ENCODE measurements at places on chromosomes 11 and 22.

GRCh38 chr11:80432057-80432456 lies 991.2 kb upstream of the TENM4 start:
- no peak for DNase-seq

DNA sequence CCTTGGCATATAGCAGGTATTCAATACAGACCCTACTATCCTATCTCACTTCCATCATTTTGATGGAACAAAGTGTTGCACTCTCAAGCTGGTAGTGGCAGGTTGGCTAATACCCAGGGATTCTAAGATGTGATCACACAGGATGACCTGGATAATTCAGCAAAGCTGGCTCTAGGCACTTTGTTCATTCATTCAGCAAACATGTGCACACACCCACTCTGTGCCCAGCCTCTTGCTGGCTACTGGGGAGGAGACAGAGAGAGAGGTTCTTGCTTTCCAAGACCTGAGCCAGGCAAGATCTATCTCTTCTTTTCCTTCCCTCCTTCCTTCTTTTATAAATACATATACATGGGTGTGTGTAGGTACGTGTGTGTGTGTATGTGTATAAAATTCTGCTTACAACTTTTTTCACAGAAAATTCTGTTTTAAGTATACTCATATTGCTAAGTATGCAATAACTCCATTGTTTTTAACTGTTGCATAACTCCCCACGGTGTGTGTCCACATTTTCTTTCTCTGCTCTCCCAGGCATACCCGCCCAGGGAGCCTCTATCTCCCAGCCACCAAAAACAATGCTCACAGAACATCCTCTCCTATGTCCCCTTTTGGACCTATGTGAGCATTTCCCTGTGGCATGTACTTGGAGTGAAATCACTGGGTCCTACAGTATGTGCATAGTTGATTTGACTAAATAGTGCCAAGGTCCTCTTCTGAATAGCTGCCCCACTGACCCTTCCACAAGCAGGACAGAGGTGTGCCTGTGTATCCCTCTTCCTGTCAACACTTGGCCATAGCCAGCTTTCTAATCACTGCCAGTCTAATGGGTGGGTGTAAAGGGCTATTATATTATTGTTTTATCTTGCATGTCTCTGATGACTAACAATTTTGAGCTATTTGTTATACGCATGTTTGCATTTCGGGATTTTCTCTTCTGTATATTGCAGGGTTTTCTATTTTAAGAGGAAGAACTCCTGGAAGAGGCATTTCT lies 27.5 kb downstream of the CLPB start:
- no peak for DNase-seq

DNA sequence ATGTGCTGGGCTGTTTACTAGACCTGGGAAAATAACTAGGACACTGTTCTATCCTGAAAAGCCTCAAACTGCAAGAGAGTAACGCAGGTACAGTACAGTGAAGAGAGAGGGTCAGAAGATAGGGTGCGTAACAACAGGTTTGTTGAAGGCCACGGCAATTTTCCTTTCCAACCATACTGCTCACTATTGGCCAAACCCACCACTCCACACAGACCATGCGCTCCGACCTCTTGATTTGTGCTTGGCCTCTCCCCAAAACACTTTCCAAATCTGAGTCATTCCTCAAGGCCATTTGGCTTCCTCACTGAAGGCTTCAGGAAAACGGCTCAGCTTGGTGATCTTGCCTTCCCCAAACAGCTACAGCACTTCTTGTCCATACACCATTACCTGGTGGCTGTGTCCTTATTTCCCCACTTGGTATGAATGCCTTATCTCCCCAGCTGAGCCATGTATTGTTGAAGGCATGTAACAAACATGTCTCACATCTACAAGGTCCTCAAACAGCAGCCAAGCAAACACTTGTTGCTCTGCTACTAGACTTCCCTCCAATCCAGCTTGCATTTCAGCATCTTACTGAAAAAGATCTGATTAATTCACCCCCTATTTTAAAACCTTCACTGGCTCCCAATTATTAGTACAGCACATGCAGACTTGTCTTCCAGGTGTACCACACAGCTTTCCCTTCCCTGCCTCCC lies 40.9 kb downstream of the TCF20 start:
- no peak for DNase-seq

GRCh38 chr11:128528294-128528693 lies 59.1 kb downstream of the ETS1 start:
- no peak for DNase-seq

DNA sequence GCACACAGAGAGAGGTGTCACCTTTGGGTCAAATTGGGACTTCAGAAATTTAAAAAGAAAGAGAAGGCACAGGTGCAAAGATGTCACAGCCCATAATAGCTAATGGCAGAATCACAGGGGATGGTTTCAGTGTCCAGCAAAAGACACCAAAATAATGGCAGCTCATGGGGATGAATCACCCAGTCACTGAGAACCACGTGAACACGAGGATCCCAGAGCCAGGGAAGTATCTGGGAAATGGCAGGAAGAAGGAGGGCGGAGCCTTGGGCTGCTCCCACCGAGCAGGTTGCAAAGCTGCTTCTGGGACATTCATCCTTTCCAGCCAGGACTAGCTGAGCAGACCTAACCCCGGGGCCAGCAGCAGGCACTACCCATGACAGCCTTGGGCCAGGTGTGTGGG lies 45.6 kb downstream of the TRMU start:
- DNase-seq, result no peak

DNA sequence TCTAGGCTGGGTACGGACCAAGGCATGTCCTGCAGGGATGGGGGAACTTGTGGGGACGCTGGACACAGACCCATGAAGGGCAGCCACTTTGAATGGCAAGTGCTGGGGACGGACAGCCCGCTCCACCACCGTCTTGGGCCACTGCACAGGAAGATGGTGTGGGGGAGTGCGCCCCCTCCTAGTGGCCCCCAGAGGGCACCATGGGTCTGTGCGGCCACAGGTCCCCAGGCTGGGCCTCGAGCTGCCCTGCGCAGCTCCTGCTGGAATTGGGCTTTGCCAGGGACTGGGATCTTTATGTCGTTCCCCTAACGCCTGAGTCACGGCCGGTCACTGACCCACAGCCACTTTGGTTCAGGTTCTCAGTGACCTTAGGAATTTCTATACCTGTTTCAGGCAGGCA lies 44.4 kb downstream of the NAT10 start:
- no peak for DNase-seq

- no peak for DNase-seq
Observed at GRCh38 chr11:14748090-14748489, 104.5 kb downstream of the PDE3B start.

- peak; percentile 81 for DNase-seq
Observed at GRCh38 chr11:72787216-72788104, 6.4 kb downstream of the STARD10 start.

DNA sequence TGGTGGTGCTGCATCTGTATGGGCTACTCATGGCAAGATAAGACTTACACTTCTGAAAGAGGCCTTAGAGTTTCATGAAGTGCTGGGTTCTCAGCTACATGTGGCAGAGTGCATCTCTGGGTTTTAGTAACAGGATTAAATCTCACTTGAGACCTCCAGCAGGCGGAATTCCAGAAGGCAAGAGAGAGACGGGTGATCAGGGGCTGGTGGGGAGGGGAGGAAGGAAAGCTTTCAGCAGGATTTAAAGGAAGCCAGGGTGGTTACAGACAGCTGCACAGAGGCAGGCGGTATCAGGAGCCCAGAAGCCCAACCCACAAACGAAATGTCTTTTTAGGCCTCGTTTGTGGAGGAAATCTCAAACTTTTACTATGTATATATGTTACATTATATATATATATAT lies 56.2 kb upstream of the CD82 start:
- no peak for DNase-seq

GRCh38 chr11:104432526-104432925 lies 268.6 kb upstream of the PDGFD start:
- DNase-seq, result no peak

DNA sequence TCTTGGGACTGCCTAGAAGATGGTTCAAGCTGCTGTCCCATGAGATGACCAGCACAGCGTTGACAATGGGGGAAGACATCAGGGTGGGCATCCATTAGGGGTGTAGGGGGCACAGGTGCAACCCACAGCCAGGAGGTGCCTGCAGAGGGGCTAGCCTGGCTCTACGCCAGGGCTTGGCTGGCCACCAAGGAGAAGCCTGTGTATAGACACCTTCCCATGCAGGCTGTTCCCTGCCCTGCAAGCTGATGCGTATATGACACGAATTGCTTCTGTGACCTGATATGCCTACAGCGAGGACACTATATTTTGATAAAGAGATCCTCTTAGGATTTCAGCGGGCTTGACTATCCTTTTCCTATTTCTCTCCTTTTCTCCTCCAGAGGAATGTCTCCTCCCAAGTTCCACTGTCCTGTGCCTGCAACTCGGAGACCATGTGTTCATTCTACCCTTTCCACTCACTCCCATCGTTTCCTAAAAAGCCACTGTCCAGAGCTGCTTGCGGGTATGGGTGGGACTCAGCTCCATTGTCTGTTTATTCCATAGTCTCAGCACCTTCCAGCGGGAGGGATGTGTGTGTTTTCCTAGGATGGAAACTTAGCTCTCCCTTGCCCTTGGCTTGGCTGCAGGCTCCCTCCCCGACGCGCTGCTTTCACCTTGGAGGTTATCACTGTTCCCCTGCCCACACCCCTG lies 56.1 kb downstream of the ST14 start:
- DNase-seq, result no peak

DNA sequence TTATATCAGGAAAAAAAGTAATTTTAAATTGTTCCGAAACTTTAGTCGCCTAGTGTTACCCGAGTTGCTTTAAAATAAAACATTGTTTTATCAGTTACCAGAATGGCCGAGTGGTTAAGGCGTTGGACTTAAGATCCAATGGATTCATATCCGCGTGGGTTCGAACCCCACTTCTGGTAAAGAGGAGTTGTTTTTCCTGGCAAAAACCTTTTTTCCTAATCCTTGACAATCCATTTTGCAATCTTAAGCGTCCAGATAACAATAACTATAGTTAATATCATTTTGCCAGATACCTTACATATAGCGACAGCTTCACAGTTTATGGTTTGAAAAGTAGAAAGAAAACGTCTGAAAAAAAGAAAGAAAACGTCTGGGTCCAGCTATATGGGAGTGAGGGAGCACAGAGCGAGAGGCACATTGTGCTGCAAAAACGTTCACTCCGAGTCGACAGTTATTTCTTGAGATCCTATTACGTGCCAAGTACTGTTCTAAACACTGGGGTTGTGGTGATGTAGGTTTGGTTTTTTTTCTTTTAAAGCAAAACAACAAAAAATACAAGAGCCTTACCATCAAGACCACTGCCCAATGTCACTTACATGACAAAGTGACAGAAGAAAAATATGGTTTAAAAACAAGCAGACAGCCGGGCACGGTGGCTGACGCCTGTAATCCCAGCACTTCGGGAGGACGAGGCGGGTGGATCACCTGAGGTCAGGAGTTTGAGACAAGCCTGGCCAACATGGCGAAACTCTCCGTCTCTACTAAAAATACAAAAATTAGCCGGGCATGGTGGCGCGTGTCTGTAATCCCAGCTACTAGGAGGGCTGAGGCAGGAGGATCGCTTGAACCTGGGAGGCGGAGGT lies 40.6 kb downstream of the OR4D9 start:
- no peak for DNase-seq

DNA sequence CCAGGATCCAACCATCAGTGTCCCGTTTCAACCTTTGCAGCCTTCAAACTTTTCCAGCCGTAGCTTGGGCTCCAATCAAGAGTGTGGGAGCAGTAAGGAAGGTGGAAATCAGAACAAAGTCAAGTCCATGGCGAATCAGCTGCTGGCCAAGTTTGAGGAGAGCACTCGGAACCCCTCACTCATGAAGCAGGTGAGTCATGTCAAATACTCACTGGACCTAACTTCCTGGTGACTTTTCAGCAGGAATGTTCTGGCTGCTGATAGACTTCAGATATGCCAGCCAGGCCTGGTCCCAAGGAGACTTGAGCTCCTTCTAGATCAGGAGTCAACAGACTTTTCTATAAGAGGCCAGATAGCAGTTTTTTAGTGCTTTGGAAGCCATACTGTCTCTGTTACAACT lies 129.0 kb downstream of the MICAL2 start:
- DNase-seq, result no peak

- no peak for DNase-seq
Observed at GRCh38 chr11:134140961-134141490, 72.2 kb downstream of the JAM3 start.

- no peak for DNase-seq
Observed at GRCh38 chr22:49685686-49686085, 142.0 kb downstream of the BRD1 start.

DNA sequence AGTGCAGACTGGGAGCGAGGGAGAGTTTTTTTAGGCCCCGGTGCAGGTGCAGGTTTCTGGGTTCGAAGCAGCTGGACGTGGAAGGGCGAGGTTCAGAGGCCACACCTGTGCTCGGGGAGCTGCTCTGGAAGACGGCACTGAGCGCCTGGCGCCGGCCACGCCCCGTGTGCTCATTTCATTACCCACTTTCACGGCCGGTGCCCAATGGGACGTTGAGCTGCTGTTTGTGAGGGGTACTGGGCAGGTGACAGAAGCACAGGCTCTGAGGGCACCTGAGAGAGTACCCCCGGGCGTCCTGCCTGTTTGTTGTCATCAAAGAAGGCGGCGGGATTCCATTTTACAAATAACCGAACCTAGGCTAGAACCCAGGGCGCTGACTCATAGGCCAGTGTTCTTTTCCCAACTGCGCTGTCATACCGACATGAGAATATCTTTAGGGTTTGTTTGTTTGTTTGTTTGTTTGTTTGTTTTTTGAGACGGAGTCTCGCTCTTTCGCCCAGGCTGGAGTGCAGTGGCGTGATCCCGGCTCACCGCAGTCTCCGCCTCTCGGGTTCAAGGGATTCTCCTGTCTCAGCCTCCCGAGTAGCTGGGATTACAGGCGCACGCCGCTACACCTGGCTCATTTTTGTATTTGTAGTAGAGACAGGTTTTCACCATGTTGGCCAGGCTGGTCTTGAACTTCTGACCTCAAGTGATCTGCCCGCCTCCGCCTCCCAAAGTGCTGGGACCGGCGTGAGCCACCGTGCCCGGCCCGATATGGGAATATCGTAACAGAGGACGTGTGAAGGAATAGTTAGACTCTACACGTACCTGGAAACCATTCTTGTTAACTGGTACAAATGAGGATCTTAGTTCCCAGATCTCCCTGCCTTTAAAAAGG lies 16.6 kb upstream of the SPTBN2 start:
- DNase-seq, result no peak

GRCh38 chr11:60813324-60813723 lies 28.2 kb downstream of the MS4A10 start:
- no peak for DNase-seq

DNA sequence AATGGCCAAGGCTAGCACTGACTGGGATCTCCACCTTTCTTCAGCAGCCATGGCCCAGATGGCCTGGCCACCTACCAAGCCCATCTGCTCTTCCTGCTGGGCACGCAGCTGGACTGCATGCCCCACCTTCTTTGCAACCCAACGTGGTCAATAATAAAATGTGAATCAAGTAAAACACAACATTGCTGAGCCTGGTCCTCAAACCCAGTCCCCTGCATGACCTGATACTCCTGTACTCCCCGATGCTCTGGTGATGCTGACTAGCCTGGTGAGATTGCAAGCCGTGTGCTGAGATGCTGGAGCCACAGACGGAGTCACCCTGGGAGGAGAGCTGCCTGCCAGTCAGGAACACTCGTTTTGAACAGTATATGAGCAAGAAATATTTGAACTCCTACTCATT lies 34.0 kb downstream of the PARVG start:
- no peak for DNase-seq
